GM23338 (cell line): ENCODE measurements at places on chromosomes 6 and 20. TPM values are rescaled to one million over a fixed set of nuclear protein-coding genes. Genes with fewer than 3 reads are reported as not detected.
A peak's percentile ranks its signal among the peaks of the same experiment; 100 is the strongest.

DNA sequence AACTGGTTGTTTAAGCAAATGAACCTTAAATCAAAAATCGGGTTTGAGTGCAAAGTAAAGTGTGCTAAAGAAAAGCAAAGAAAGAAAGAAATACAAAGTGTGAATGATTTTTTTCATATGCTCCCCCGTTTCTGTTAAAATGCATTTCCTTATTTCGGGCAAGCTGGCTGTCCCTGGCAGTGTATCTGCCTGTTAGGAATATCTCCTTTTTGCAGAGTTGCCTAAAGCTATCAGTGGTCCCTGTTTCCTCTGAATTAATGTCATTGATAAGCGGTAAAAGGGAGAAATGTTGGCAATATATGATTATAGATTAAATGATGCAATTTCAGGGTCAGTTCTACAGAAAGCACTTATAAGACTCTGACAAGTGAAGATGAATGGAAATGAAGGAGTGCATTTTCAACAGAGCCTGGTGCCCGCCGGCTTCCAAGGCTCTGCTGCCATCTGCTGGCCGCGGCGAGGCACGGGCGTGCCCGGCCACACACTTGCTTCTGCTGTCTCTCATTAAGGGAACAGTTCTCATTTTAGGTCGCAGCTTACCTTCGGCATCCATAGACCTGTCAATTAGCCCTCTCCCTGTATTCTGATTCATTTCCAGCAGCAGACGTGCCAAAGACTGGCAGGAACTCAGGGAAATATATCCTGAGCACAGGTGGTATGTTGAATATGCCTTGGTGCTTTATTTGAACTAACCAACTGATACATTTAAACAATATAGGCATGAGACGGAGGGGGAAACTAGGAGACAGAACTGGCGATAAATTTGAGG is 381.9 kb downstream of the C6orf118 start:
- peak; percentile 77 for DNase-seq

The FHL5 gene
- not detected in 2 replicates for total RNA-seq

- no peak for DNase-seq
Measured at GRCh38 chr20:59724457-59725366, 120.4 kb downstream of the PHACTR3 start.

DNA sequence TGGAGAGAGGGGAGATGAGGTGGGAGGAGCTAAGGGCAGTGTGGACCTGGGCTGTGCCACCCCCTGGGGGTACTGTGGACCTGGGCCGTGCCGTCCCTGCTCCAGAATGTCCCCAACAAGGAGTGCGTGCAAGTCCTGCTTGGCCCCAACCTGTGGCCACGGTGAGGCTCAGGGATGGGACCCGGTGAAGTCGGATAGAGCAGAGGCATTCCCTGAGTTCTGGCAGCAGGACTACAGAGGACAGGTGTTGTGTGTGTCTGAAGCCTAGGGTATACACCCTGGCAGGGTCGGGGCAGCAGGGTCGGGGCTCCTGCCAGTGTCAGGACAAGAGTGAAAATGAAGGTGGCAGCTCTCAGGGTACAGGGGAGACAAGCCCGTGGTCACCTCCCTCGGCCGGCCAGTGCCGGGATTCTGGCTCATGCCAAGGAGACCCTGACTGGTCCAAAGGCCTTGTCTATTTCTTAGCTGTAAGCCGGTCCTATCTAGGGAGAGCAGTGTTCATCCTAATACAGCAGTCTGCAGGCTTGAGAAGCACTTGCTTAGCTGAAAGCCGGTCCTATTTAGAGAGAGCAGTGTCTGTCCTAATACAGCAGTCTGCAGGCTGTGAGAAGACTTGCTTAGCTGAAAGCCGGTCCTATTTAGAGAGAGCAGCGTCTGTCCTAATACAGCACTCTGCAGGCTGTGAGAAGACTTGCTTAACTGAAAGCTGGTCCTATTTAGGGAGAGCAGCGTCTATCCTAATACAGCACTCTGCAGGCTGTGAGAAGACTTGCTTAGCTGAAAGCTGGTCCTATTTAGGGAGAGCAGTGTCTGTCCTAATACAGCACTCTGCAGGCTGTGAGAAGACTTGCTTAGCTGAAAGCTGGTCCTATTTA is 95.9 kb downstream of the SMOC2 start:
- no peak for DNase-seq

DNA sequence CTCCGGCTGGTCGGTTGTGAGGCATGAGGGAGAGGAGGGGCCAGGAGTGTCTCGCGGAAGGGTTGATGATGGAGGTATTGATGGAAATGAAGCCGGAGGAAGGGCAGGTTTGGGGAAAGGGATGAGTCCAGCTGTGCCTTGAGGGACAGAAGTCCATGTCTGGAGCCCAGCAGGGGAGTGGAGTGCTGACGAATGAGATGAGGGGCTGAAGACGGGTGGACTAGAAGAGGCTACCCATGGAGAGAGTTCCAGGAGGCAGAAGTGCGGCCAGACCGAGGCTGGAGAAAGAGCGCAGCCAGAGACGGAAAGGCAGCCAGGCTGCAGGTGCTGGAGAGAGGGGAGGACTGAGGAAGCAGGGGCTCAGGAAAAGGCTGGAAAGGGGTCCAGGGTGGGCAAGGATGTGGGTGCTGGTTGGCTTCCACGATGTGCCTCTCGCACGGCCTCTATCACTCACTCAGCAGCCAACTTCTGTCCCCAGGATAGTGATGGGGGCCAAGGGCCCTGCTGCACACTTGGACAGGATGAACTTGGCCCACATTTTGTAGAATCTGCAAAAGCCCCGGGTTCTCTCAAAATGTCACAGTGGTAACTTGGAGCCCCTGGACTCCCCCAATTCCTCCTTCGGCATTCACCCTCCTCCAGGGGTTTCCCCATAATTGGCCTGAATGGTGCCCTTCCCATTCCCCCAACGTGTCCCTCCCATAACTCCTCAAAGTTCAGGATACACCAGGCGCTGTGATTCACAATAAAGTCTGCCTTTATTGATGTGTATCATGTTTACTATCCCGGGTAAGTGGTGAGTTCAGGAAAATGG is 627 bp upstream of the EIF6 start:
- no peak for DNase-seq

The GRIK2 gene
- 1.6 and 3.0 TPM in 2 replicates for total RNA-seq
